Right cardiac atrium (tissue), 5 donors: ENCODE measurements at places on chromosomes 5 and 9. TPM values are rescaled to one million over a fixed set of nuclear protein-coding genes. Genes with fewer than 3 reads are reported as not detected.

DNA sequence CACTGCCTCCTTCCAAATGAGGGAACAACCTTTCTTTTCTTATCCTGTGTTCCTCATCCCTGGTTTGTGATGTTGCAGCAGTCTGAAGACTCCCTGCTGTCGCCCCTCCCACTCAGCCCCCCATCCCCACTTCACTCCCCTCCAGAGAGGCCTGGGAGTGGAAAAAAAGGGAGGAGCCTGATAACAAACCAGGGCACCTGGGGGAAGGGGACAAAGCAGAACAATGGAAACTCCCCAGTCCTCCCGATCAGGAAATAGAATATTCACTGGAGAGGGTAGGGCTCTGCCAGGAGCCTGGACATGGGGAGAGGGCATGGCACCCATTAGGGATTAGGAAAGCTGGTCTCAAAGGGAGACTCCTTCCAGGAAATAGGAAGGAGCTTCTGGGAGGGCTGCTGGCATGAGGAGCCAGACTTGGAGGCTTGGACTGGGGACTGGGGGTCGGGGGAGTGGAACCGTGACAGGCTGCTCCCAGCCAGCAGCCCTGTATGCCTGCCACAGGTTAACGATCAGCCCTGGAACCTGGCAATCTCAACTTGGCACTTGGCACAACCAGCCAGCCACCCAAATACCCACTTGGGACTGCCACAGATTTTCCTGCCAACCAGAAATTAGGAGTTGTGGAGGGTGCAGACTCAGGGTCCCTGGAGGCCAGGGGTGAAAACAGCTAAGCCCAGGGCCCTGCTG, 20.0 kb downstream of the PCDH1 start:
- no peak for DNase-seq

DNA sequence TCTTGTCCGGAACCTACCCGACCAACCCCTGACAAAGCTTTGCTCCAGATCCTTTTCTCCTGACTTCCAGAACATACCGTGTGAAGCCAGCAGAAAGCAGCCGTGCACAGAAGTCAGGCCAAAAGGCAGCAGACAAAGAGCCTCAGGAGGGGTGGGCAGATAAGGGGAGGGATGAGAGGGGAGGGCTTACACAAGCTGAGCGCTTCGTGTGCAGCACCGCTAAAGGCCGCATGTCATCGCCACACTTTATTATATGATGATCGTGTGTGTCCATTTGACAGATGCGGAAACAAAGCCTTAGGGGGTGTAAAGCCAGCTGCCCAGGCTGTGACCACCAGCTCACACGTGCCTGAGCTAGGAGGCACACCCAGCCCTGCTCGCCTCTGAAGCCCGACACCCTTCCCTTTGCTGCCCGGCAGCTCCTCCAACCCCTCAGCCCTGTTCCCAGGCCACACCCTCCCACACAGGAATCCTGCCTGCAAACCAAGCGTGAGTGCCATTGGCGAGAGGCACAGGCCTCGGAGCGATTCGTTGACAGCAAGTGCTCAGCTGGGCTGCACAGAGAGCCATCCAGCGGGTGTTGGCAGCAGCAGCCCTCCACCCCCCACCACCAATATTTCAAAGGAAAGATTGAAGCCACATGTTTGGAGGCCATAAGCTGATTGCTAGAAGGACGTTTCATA, 170.5 kb upstream of the SMIM23 start:
- no peak for DNase-seq

- no peak for DNase-seq
Observed at GRCh38 chr5:163079618-163080017, 357.8 kb upstream of the CCNG1 start.

DNA sequence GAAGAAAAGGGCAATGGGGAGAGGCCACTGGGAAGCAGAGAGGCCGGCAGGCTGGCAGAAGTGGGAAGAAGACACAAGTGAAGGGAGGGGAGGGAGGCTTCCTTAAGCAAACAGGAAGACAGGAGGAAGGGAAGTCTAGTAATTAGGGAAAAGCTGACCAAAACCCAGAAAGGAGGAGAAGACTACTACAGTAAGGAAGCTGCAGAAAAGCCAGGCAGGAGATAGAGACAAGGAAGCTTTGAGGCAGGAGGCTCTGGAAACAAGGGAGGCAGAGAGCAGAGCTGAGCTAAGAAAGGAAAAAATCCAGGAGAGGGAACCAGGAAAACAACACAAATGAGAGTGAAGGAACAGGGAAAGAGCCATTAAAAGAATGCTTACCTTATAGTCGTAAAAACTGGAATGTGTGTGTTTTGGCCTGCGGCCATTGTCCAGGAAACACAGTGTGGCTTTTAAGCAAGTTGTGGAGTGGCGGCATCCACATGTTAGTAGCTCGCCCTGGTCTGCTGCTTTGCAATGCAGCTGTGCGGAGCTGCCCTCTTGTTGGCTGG, 317.1 kb upstream of the CLINT1 start:
- DNase-seq, result peak; percentile 52

GRCh38 chr5:100841358-100842076, 61.6 kb downstream of the ST8SIA4 start:
- DNase-seq, result no peak

- no peak for DNase-seq
Observed at GRCh38 chr9:135990468-135991429, 29.6 kb upstream of the UBAC1 start.

DNA sequence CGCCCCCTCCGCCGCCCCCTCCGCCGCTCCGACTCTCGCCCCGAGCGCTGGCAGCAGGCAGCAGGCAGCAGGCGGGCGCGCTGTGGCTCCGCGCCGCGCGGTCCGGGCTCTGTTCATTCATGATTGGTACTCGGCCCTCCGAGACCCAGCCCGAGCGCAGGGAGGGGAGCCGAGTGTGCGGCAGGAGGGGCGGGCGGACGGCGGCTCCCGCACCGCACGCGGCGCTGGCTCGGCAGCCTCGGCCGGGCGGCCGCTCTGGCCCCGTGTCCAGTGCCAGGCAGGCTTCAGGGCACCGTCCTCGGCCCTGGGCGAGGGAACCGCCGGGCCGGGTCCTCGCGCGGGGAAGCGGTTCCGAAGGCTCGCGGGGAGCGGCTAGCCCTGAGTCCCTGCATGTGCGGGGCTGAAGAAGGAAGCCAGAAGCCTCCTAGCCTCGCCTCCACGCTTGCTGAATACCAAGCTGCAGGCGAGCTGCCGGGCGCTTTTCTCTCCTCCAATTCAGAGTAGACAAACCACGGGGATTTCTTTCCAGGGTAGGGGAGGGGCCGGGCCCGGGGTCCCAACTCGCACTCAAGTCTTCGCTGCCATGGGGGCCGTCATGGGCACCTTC, at the start of gene KCNIP1:
Gene KCNIP1 (plus strand): TSS at position 31 of the 607 bp plus-strand sequence.
- no peak for DNase-seq

DNA sequence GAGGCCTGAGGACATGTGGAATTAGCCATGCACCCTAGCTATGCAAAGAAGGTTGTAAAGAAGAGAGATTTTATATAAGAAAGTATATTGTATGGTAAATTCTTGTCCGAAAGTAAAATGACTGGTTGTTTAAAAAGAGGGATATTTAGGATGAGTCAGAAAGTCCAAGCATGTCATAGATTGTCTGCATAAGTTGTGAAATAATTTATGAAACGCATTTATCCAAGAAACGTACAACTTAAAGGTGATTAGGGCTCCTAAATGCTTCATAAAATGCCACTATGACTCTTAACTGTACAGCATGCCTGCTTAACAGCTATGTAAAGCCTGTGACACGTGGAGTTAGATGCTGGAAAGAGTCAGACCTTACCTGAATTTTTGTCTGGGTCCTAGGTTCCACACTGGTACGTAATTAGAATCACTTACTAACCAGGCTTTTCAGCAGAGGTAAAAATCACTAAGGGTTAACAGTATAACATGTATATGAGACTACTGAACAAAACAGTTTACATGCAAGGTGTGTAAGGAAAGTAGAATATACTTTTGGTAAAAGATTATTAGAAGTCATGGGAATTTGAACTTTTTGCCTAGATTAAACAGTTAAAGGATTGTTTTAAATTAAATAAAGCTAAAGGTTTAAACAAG, 37.0 kb upstream of the ARL15 start:
- no peak for DNase-seq

GRCh38 chr5:157484768-157485167, 24.8 kb downstream of the NIPAL4 start:
- DNase-seq, result peak; percentile 66

DNA sequence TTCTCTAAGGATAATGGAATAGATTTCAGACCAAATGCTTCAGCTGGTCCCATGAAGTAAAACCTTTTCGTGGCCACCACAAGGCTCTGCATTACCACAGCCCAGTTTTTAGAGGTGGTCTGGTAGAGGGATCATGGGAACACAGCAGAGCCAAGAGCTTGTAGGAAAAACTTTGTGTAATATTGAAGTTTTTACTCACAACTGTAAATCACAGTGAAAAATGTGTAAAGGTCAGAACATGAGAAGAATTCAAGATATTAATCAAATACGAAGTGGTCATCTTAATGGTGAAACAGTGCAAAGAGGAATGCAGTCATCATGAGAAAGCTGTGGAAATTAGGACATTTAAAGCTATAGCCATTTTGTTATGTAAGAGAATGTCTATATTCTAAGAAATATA, 197.5 kb downstream of the NPR3 start:
- DNase-seq, result no peak

DNA sequence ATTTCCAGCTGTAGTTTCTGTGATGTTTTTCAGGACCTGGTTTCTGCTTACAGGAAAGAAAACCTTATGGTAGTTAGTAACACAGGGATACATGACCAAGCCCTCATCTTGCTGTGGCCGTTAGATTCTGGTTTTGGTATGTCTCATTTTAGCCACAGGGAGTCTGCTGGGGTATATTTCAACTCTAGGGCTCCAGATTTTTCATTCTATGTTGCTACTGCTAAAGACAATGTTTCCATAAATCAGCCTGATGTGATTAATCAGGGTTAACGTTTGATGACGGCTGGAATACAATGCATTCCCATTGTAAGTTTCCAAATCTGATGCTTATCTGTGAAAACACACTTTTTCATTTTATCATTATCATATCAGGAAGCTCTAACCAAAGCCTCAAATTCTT, 48.2 kb downstream of the P4HA2 start:
- DNase-seq, result no peak

- DNase-seq, result peak; percentile 38
Observed at GRCh38 chr5:135195270-135195608, 161.2 kb upstream of the PITX1 start.

DNA sequence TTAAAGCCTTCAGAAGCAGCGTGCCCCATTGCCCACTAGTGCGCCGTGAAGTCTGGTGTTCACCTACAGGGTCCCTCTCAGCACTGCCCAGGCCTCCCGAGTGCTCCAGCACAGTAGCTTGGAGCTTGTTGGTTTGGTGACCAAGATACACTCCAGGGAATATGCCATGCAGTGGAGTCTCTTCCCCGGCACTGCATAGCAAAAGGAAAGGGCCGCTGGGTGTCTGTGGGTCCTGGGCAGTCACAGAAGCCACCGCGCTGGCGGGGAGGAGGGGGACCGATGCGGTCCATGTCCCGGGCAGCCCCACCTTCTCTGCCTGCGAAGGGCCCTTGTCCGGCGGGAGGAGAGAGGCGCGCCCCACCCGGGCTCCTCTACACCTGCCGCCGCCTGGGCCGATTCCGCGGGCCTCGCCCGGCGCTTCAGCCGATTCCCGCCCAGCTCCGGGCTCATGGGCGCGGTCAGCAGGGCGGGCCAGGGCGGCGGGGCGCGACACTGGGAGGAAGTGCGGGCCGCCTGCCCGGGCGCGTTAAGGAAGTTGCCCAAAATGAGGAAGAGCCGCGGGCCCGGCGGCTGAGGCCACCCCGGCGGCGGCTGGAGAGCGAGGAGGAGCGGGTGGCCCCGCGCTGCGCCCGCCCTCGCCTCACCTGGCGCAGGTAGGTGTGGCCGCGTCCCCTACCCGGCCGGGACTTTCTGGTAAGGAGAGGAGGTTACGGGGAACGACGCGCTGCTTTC, at the start of gene SYK:
Gene SYK (plus strand): TSS at position 579 of the 732 bp plus-strand sequence. CDS start 42,080 bp downstream, outside the sequence.
- peak; percentile 83 for DNase-seq

F2RL2 gene
- total RNA-seq, result 0.32 TPM

CD274 gene
- total RNA-seq, result 8.8 TPM

PDZD2 gene
- 114 TPM for total RNA-seq

PCA3 gene
- total RNA-seq, result not detected

CCL27 gene
- total RNA-seq, result not detected

PDCD1LG2 gene
- 3.3 TPM for total RNA-seq

ADAMTSL1 gene
- 3.0 TPM for total RNA-seq

SLC4A9 gene
- total RNA-seq, result not detected
